Naive thymus-derived CD8-positive, alpha-beta T cell (primary cell): ENCODE measurements at places on chromosomes 2 and 18.

DNA sequence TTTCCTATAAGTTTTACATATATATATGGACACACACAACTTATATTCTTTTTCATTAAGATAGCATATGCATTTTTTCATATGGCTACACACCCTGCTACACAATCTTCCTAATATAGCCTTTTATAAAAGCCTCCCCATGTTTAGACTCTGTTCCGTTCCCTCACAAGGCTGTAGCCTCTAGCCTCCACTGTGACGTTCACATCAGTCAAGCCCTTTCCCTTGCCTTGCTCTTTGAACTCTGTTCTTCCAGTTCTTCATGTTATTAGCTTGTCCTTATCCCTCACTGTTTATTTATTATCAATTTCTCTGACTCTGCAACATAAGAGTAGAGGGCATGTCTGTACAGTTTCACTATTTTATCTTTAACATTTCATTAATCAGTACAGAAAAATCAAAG, 38.9 kb downstream of the HADHB start:
- DNase-seq = no peak

- no peak for DNase-seq
Measured at GRCh38 chr2:58638256-58638805, 397.2 kb upstream of the FANCL start.

- DNase-seq = no peak
Measured at GRCh38 chr2:44894058-44894457, 47.4 kb upstream of the SIX3 start.

DNA sequence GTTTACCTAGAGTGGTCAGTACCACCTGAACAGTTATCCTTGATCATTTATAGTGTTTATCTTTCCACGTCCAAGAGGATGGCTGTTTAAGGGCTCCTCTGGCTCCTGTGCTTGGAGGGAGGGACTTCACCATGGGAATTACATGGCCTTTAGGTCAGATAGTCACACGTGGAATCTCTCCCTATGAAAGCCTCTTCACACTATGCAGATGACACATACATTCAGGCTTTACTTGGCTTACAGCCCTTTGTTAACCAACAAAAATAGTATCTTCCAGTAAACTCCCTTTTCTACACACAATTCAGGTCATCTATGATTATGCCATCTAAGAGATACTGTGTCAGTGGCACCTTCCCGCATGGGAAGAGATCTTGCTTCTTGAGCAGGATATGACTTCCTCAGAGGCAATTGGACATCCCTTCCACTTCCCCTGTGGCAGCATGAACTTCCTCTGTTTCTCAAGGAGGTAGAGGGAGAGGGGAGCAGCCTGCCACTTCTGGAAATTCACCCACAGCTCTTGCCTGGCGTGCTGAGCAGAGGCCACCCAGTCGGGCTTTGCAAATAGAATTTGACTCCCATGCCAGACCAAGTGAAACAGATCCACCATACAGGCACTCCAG, 53.5 kb downstream of the COLEC12 start:
- DNase-seq = no peak

- no peak for DNase-seq
Measured at GRCh38 chr18:58975781-58976180, 111.1 kb downstream of the ZNF532 start.

GRCh38 chr2:3314626-3315025, 63.0 kb downstream of the EIPR1 start:
- DNase-seq = no peak

- no peak for DNase-seq
Measured at GRCh38 chr2:18749912-18750526, 160.7 kb upstream of the NT5C1B start.

DNA sequence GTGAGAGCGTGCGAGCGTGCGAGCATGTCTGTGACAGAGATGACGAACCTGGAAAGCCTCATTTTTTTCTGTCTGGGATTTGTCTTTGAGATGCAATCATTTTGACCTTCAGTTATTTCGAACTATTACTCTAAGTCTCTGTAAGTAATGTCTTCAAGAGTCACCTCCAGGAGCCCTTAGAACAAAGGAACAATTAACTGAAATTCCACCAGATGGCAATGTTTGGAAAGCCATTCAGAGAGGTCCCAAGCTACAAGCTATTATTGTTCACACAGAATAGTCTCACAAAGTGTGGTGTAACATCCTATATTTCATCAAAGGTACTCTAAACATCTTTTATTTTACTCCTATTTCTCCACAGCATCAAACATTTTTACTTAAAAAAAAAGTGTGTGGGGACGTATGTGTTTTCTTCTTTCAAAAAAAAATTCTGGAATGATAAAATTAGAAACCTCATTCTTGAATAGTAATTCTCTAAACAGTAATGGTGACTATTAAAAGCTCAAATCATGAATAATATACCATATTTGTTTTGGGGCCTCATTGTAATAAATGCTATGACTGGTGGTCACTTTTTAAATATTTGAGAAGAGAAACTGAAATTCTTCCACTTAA, 35.1 kb upstream of the MAPRE2 start:
- DNase-seq = peak; percentile 58

DNA sequence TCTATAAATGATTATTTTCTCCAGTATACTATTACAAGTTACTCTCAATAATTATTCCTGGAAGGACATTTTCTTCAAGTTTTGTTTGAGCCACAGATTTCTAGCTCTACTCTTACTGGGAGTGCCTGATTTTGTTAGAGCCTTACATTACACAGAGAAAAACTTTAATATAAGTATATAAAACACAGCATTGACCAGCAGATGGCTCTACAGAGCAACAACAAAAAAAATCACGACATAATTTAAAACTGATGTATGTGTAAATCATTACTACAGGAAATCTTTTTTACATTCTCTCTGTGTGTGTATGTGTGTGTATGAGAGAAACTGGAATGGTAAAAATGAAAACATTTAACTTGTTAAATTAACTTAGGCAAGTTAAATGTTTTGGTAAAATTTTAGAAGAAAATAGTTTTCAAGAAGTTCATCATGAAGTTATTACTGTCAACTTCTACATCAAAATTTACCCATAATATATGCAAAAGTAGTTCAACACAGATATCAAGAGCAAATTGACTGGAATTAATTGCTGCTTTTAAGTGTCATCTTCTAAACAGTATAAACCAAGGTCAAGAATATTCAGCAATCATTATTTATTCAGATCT, 103.3 kb downstream of the MDH1 start:
- DNase-seq = peak; percentile 60

GRCh38 chr2:230541934-230542380, 126.0 kb downstream of the SP100 start:
- no peak for DNase-seq

DNA sequence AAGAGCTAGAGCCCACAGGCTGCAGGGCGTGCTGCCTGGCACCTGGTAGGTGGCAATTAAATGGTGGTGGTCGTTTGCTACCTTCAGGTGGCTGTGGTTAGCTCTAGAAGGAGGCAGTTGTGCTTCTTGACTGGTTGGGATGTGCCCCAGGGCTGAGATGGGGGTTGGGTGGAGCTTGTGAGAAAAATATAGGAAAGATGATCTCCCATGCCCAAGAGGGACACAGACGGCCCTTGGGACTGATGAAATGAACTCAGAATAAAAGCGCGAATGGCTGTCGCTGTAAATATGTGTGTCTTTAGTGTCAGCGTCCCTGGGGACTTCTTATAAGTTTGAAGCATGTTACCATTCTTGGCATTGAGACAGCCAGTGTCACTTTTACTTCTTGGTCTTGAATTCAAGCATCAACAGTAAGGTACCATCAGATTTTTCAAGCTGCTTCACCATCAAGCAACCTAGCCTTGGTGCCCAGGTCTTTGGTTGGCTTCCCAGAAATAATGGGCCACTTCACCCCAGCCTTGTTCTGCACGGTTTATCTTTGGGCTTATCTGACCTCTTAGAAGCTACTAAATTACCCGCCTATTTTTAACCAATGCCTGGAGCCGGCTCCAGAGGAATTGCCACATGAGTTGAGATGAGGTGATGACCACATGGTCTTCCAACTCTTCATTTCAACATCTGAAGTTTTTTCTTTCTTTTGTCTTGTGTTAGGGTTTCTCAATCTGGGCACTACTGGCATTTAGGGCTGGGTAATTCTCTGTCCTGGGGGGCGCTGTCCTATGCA, 11.9 kb downstream of the LRRFIP1 start:
- DNase-seq = no peak

- DNase-seq = no peak
Measured at GRCh38 chr2:34723683-34724082, 1124.6 kb upstream of the FAM98A start.

GRCh38 chr18:3269241-3269913, 7.4 kb downstream of the MYL12B start:
- DNase-seq = no peak

DNA sequence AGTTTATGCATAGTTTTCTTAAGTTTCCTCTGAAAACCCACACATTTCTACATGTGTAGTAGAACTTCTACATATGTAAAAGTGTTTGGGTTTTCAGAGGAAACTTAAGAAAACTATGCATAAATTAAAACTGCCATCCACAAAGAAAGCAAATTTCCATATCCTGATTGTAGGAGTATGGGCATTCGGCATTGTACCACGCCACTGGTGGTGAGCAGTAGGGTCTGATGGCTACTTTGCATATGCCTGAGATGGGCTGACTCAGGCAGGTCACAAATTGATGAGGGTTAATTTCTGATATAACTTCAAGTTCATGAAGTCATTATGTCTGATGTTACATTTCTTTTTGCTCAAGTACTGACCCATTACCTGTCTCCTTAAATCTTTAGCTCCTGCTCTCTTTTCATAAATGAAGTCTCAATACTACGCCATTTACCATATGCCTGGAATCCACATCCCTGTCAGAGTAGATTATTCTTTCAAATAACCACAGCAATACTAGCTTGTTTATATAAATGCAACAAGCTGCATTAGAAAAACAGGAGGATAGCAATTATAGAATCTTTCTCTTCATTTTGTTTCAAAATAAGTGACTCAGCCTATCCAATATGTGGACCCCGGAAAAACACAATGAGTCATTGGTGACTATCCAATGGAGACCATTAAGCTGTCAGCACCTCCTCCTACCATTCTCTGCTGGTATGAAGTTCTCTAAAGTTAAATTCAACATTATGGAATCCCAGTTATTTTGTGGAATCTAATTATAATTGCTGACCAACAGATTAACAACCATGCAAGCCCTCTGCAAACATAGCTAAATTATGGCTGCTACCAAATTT, 355.2 kb upstream of the UBE2E3 start:
- DNase-seq = no peak

GRCh38 chr18:44609181-44609941, 71.3 kb upstream of the SETBP1 start:
- no peak for DNase-seq

GRCh38 chr2:7010391-7011054, 93.3 kb downstream of the RNF144A start:
- no peak for DNase-seq
